ENCODE measurements at places on chromosomes 1 and 21.

DNA sequence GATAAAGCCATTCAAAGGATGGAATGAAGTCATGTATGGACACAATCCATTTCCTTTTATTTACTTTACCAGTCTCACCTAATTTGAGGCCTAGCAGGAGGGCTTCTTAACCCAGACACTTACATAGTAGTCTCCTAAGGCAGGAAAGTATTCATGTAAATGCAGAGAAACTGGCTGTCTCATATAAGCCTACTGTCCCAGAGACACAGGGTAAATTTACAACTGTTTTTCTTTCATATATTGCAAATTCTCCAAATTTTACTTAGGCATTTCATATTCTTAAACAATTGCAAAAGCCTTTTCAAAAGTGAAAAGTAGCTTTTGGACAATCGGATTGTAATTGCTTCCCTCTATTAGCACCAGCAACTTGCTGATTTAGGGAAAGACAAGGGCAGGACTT is 29.9 kb downstream of the SPAG17 start:
- no peak for DNase-seq

GRCh38 chr1:213669512-213669911 is 318.3 kb upstream of the PROX1 start:
- DNase-seq = no peak

DNA sequence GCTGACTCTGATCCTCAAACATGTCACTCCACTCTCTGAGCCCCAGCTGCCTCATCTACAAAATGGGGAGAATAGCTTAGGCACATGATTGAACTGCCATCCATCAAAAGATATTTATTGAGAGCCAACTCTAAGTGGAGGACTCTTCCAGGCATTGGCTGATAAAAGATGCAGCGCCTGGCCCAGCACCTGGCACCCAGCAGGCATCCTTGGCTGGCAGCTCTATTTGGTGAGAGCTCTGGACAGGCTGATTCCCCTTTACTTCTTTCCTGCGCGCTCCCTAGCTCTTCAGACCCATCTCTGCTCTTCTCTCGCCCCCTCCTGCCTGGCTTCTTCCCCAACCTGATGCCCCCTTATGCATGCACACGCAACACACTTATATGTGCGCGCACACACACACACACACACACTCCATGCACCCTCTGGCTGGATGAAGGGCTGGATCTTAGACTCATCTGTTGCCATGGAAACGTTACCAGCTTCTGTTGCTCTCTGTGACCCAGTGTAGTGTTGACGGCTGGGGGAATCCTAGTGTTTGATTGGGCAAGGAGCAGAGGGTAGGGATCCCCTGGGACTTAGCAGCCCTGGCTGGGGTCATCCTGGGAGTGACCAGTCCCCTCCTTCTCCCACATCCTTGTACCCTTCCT is 49.3 kb downstream of the VWA5B1 start:
- DNase-seq = no peak

DNA sequence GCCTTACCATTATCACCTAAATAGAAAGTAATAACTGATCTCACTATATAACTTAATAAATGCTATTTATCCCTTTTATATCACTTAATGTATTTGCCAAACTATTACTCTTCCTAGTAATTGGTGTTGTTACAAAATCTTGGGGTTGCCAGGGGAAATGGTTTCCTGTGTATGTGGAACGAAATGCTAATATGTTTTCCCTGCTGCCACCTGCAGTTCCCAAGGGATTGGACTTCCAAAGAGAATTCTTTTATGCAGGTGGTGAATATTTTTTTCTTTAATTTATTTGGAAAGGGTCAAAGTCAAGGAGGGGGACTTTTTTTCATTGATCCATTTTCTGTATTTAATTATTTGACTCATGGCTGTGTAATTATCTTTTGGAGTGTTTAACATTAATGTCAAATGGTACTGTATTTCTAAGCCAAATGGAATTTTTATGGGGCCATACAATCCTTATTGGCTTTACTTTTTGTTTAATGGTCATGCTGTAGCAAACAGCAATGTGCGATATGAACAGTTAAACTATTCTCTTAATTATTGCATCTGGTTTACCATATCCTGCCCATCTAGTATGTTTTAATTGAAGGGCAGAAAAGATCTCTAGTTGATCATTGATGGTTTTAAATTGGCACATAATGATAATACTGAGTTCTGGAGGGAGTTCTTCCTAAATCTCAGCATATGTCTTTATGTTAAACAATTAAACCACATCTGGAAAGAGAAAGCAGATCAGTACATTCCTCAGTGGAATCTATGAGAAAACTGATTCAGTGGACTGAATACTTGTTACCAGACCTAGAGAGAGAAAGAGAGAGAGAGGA is 486.3 kb downstream of the TTLL7 start:
- DNase-seq = no peak

GRCh38 chr1:36486439-36487335 is 4.0 kb upstream of the CSF3R start:
- no peak for DNase-seq

DNA sequence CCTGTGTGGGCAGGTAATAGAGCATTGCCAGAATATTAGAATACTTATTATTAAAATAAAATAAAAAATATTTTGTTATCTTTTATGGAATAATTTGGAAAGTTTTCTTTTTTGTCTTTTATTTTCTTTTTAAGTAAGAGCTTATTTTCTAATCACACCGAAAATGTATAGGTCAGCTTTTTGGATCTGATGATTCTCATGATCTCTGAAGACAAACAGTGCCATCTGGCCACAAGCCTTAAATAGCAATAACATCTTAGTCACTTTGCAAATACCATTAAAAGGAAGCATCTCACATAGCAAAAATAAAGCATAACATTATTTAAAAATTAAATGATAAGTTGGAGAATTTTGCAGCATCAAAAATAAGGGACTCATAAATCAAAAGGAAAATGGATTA is 213.8 kb downstream of the PLA2G4A start:
- no peak for DNase-seq

DNA sequence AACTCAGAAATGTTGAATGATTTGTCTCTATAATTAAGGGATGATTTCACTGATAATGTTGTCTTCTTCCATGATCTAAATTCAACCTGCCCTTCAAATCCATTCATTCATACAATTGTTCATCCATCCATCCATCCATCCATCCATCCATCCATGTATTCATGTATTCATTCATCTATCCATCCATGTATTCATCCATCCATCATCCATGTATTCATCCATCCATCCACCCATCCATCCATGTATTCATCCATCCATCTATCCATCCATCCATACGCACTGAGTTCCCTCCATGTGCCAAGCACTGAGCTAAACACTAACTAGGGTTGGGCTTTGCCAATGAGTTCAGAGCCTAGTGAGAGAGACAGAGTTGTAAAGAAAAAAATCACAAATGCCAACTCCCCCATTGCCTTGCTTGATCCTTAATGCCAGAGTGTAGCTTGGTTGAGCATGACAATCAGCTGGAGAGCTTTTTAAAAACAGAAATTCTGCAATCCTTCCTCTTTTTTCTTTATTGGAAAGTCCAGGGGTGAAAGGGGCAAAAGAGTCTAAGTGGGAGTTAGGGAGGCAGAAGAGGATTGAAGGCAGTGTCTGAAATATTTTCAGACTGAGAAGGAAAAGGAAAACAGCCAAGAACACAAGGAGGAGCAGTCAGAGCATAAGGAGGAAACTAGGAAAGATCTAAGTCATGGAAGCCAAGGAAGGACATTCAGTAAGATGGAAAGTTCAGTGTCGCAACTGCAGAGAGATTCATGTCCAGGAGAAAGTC is 92.4 kb upstream of the ERG start:
- DNase-seq = no peak
